ENCODE measurements at places on chromosomes 5 and 9.

- no peak for DNase-seq
These were observed 82.2 kb upstream of the CNTLN start for GRCh38 chr9:17052626-17053025.

GRCh38 chr5:39948341-39948740 is 523.6 kb upstream of the DAB2 start:
- DNase-seq, result no peak

DNA sequence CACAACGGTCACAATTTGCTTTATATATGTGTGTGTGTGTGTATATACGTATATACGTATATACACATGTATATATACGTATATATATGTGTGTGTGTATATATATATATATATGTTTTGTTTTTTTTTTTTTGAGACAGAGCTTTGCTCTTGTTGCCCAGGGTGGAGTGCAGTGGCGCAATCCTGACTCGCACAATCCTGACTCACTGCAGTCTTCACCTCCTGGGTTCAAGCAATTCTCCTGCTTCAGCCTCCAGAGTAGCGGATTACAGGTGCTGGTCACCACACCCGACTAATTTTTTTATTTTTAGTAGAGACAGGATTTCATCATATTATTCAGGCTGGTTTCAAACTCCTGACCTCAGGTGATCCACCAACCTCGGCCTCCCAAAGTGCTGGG is 3.1 kb downstream of the RNF38 start:
- no peak for DNase-seq

DNA sequence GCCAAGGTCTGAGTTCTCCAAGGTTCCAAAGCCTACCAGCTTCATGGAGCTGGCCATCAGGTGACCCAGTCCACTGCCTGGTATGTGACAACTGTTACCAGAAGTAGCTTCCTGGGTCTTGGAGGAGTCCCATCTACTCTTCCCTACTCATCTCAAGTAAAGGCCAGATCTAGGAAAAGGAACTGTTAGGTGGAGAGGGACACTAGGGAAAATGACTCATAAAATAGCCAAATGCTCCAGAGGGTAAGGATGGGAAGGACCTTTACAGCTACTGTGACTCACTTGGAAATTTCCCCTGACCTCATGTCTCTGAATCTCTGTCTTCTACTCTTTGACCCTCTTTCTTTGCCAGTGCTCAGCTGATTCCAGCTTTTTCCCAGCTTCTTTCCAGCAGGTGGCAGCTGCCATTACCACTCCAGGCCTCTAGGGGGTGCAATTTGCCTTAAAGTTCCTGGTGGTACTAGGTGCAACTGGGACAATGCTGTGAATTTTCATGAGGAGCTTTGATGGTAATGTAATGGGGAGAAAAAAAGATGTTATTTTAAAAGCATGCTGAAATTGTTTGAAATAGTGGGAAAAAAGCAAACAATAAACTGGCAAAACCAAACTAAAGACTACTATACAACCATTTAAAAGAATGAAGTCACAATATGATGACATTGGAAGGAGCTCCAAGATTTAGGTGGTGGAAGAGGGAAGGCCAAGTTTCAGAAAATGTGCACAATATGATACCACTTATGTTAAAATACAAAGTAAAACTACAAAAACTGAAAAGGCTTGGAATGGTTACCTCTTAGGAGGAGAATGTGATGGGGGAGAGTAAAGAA is 27.1 kb upstream of the MYORG start:
- peak; percentile 79 for DNase-seq

- DNase-seq, result peak; percentile 6
These were observed 4.6 kb downstream of the EFNA5 start for GRCh38 chr5:107666051-107666655.

All from HT-29 (cell line).